ELR (cell line): ENCODE measurements at places on chromosomes 11 and 22.

DNA sequence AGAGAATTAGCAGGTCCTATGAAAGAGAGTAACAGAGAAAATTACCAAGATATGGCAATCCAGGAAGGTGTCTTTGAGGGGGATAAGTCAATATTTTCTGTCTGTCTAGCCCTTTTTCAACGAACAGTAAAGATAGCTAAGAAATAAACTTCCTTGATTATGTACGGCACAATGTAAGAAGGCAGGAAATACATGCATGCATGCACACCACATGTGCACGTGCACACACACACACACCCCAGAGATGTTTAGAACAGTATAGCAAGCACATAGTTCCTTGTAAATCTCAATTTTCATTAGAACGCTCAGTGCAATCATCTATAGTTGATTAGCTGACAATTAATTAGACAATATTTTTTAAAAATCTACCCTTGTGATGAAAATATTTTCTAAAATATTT is 74.7 kb downstream of the MPPED2 start:
- DNase-seq, result no peak

DNA sequence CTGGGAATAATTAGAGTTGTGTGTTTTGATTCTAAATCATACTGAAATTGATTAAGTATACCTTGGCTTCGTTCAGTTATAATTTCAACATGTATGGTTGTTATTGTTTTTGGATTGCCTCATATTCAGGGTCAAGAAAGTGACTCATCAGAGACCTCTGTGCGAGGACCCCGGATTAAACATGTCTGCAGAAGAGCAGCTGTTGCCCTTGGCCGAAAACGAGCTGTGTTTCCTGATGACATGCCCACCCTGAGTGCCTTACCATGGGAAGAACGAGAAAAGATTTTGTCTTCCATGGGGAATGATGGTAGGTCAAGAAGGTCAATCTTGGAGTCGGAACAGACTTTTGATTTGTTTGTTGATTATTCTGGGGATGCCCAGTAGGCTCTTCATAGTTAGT is 40.4 kb downstream of the KMT2A start:
- DNase-seq, result no peak

GRCh38 chr22:24289114-24289513 is 18.5 kb downstream of the SPECC1L start:
- DNase-seq, result peak; percentile 75

DNA sequence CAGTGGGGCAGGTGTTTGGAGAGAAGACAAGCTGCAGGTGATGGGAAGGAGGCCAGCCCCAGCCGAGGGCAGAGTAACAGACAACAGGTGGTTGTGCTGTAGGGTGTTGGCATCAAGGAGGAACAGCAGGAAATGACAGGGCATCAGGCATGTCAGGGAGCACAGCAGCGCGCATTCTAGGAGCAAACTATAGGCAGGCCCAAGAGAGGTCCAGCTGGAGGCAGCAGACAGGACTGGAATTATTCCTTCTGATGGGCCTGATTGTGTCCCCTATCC is 13.6 kb downstream of the ADM start:
- DNase-seq, result no peak

DNA sequence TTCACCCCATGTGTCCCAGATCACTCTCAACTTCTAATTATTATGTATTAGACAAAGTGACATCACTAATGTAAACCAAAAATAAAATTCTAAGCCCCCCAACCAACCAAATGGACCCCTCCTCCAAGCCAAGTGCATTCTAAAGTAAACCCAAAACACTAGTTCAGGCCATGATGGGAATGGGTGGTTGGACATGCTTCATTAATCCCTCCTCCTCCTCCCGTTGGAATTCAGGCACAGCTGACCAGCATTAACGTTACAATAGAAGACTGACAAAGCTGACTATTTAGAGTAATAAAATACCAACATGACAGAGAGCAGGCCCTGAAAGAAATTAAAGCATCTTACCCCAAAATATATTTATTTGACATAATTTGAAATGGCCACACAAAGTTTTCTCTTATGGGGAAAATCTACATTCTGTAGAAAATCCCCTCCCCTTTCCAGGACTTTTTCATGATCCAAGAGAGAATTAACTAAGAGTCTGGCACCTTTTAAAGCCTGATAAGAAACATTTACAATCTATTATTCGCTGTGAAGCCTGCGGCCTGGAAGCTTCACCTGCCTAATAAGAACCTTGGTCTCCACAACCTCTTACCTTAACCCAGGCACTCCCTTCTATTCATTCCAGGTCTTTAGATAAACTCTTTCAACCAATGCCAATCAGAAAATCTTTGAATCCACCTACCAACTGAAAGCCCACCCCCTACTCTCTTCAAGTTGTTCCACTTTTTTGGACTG is 948.5 kb upstream of the CCDC90B start:
- DNase-seq, result no peak

DNA sequence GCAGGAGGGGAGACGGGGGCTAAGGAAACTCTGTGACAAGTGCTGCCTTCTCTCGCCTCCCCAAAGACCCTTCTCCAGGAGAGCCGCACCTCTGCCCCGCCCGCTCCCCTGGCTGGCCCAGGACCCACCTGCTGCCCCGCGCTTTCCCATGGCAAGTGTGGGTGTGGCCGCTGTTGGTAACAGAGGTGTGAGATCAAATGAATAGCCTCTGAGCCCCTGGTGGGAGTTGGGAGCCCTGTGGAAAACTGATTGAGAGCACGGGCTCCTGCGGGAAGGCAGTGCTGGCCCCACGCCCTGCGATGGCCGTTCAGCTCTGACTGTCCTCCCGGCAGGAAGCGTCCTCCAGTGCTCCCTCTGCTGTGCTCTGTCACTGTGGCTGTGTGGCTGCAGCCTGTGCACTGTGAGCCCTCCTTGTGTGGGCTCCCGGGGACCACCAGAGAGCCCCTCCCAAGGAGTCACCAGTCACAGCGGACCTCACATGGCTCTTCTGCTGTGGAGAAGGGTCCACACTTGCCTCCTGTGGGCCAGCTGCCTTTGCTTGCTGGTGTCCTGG is 1275.9 kb downstream of the BRD1 start:
- DNase-seq, result no peak

GRCh38 chr22:23565305-23565914 is 14.7 kb downstream of the IGLL1 start:
- DNase-seq, result peak; percentile 38

GRCh38 chr22:50683994-50684371 is 11.4 kb downstream of the SHANK3 start:
- DNase-seq, result no peak

- DNase-seq, result no peak
Observed at GRCh38 chr11:68140496-68141245, 19.5 kb upstream of the CHKA start.

GRCh38 chr11:66684635-66685034 is 6.9 kb upstream of the RBM4B start:
- DNase-seq, result no peak

GRCh38 chr11:34495239-34495723 is 18.3 kb downstream of the ELF5 start:
- DNase-seq, result no peak

- DNase-seq, result no peak
Observed at GRCh38 chr11:65241692-65242091, 20.1 kb upstream of the POLA2 start.

DNA sequence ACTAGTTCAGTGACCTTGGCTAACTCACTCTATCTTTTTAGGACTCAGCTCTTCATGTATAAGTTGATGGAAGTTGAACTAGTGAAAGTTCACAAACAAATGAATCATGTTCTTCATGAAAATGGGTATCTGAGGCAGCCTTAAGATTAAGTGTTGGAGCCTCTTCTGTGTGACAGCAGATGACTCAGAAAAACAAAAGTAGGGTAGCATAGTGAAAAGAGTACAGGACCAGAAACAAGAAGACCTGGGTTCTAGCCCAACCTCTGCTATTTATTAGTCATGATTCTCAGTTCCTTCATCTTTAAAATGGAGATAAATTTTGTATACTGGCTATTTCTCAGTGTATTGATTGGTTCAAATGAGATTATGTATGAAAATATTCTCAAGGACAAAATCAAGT is 60.2 kb downstream of the USP35 start:
- DNase-seq, result no peak

DNA sequence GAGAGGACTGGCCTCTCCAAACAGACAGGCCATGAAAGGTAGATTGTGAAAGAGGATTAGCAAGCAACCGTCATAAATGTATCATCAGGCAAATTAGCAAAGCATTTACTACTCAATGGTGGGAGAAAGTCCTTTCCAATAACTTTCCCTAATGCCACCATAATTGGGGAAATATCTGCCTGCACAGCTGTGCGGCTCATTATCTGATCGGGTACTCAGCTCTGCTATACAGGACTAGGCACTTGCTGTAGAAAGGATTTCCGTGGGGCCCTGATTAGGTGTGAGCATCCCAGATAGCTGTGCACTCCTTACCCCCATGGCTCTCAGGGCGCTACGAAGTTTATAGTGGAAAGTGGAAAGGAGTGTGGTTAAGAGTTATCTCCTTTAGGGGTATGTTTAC is 309.7 kb upstream of the PLET1 start:
- no peak for DNase-seq

DNA sequence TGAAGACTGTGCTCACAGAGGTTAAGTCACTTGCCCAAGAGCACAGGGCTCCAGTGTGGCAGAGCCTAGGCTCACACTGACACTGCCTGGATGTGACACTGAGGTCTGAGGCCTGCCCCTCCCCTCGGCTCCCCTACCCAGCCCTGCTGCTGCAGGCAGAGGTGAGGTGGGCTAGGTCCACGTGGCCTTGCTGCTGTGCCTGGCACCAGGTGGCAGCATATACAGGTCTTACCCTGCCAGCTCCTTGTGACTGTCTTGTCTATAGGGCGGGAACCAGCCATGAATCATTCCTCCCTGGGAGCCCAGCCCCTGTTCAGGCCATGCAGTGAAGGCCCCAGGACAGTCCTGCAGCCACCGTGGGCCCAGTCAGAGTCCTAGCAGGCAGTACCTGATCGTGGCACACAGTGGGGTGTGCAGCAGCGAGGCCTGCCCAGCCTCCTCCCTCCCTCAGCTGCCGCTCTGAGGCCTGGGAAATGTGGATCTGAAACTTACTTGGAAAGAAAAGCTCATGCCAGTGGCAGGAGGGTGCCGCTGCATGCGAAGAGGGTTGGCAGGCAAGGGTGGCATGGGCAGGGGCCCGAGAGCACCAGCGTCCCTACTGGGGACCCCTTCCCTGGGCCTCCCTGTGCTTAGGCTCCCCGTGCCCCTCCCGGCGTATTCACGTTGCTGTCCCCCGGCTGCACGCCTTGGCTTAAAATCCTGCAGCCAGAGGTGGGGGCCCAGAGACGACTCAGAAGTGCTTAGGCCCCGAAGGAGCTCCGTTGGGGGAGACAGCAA is 1.2 kb upstream of the CERK start:
- DNase-seq, result peak; percentile 89

DNA sequence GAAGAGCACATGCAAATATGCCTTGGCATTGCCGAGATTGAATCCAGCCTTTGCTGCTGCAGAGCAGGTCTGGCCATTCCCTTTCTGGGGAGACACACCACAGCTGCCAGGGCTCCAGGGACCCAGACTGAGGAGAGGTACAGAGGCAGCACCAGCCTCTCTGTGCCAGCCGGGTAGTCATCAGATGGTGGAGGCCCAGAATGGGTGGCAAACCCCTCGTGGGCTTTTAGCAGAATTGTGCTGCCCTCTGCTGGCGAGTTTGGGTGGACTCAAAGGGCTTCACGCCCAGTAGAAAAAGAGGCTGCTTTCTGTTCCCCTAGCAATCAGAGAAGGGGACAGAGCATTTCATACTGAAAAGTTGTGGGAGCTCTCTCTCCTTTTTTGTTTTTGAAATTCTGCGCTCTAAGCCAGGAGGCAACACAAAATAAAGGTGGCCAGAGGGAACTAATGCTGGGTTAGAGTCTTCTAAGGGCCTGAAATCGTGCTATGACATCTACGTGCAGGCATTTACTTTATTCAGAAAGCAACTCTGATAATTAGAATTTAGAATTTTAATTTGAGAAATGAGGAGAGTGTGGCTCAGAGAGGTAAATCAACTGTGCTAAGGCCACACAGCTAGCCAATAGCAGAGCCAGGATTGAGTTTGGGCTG is 158.8 kb upstream of the NAV2 start:
- peak; percentile 76 for DNase-seq

- no peak for DNase-seq
Observed at GRCh38 chr11:126862664-126863243, 137.8 kb downstream of the KIRREL3 start.

DNA sequence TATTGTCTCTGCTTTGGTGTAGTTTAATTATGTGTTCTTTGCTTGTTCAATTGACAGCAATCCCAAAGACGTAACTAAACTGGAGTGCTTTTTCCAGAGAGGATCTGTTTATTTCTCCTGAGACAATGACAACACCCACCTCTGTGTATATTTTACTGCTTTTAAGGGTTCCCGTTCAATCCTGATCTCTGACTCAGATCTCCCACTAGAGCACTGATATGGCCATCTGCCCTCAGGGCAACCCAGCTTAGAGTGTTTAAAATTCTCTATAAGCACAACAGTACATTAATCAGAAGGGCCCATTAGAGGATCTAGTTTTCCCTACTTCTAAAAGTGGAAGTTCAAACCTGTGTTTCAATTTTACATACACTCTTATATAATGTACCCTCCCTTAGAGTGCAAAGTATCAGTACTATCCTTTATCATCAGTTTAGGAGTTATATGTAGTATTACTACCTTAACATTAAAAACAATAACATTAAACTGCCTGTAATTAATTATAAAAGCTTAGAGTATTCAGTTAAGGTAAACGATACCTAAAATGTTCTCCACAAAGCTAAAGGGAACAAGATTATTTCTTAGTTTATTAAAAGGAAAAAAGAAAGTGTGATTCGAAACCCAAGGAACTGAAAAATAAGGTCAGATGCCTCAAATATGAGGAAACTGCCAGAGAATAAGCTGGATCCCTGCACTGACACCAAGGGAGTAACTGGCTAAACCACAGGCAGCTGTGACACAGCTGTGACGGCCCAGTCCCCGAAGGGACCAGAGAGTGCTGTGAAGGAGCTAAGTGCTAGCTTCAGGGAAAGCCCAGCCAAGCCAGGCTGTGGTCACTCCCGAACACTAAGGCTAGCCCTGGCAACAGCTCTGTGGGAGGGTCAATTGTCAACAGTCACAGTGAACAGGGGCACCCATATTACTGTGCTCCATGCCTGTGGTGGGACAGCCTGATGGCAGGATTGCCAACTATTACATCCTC is 15.2 kb downstream of the UFD1 start:
- peak; percentile 92 for DNase-seq

DNA sequence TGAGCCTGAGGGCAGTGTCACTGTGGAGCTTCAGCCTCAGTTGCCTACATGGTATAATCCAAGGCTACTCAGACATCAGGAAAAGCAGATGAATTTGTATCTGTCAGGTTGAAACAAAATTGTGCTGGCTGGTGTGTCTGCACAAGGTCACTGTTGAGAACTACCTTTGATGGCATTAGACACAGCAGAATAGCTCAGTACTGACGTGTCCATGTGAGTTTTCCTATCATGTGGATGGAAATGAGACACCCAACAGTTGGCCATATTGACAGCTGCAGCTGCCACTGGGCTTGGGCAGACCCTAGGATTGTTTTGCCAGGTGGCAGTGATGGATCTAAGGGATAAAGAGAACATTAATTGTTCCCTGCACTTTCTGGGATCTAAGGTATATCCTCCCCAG is 15.8 kb downstream of the CCDC134 start:
- no peak for DNase-seq
